ENCODE measurements at places on chromosomes 1 and 21. TPM values are rescaled to one million over a fixed set of nuclear protein-coding genes. Genes with fewer than 3 reads are reported as not detected.

TNFRSF25 gene
- total RNA-seq = 64.7 TPM

PCP4 gene
- not detected for total RNA-seq

DNA sequence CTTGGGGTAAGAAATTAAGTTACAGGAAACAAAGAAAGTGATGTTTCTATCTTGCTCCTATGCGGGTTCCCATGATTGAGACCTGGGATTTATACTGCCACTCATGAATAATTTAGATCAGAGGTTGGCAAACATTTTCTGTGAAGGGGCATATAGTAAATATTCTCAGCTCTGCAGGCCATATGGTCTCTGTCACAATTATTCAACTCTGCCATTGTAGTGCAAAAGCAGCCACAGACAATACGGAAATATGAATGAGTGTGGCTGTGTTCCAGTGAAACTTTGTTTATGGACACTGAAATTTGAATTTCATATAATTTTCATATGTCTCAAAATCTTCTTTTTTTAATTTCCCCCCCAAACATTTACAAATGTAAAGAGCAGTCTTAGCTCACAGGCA lies 127.2 kb downstream of the FOXD2 start:
- peaks cover 8% of the 10 kb centered on the region for H3K4me1 ChIP-seq
- no peak overlapping the region for H3K27ac ChIP-seq
- no peak overlapping the region for H3K4me3 ChIP-seq
- DNase-seq = no peak

- peaks cover 8% of the 10 kb centered on the region for H3K36me3 ChIP-seq
- peak overlapping the region; percentile 91 for H3K4me3 ChIP-seq
- peak overlapping the region; percentile 95 for H3K27ac ChIP-seq
- H3K4me1 ChIP-seq = peaks cover 54% of the 10 kb centered on the region
- DNase-seq = peak; percentile 19
Observed at GRCh38 chr21:15063081-15063813, 1.6 kb downstream of the NRIP1 start.

- H3K4me1 ChIP-seq = peaks cover 11% of the 10 kb centered on the region
- no peak overlapping the region for H3K27ac ChIP-seq
- no peaks in the 10 kb centered on the region for H3K36me3 ChIP-seq
- DNase-seq = no peak
- H3K4me3 ChIP-seq = no peak overlapping the region
Observed at GRCh38 chr1:155043301-155043702, 7.8 kb upstream of the ADAM15 start.

DNA sequence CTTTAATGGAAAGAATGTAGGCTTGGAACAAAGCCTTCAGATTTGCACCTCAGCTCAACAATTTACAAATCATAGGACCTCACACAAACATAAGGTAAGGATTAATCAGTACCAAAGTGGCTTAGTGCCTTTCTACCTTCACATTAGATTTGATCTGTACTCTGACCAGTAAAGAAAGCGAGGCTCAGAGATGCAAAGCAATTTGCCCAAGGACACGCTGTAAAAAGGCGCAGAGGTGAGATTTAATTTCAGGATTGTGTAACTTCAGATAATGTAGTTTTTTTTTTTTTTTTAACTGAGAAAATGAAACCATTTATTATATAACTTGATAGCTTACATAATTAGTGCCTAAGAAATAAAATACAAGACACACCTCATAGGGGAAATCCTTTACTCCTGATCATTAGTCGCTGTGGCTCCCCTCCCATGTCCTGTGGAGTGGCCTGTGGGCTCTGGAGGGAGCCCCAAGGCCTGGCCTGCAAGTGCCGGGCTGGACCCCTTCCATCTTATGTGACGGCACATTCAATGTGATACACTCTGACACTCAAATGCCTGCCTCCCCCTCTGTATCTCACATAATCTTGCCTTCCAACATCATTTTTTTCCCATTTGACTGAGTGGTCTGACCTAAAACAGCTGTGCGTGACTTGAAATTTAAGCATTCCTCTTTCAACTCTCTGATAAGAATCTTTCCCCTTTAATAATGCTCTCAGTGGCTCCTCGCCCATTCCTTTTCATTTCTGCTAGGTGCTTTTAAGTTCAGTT lies 426.5 kb upstream of the DAB1 start:
- H3K36me3 ChIP-seq = no peaks in the 10 kb centered on the region
- no peak overlapping the region for H3K27ac ChIP-seq
- DNase-seq = no peak

DNA sequence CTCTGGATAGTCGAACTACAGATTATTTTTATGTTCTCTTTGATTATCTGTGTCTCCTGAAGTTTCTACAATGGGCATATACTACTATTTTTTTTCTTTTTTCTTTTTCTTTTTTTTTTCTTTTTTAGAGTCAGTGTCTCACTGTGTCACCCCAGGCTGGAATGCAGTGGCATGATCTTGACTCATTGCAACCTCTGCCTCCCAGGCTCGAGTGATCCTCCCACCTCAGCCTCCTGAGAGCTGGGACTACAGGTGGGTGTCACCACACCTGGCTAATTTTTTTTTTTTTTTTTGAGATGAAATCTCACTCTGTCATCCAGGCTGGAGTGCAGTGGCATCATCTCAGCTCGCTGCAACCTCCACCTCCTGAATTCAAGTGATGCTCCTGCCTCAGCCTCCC lies 250.7 kb upstream of the KAZN start:
- H3K27me3 ChIP-seq = peaks cover 6% of the 10 kb centered on the region
- no peak overlapping the region for H3K4me3 ChIP-seq
- H3K36me3 ChIP-seq = no peaks in the 10 kb centered on the region
- no peaks in the 10 kb centered on the region for H3K4me1 ChIP-seq
- H3K27ac ChIP-seq = no peak overlapping the region
